ENCODE measurements at places on chromosomes 5 and 9. TPM values are rescaled to one million over a fixed set of nuclear protein-coding genes. Genes with fewer than 3 reads are reported as not detected.

The CARTPT gene
- not detected for total RNA-seq

The PLPP7 gene
- total RNA-seq, result 4.6 TPM

The PCDHGA5 gene
- total RNA-seq, result 3.6 TPM

The GPR151 gene
- total RNA-seq, result not detected

The SYNPO gene
- total RNA-seq, result 3.9 TPM

The TTC23L gene
- total RNA-seq, result 0.79 TPM

The BAG1 gene
- 64.7 TPM for total RNA-seq

The GABBR2 gene
- 0.39 TPM for total RNA-seq

The LAMC3 gene
- 8.1 TPM for total RNA-seq
